ENCODE measurements at places on chromosomes 12 and 14. TPM values are rescaled to one million over a fixed set of nuclear protein-coding genes. Genes with fewer than 3 reads are reported as not detected.

GRCh38 chr12:51677284-51677968, 86.4 kb downstream of the SCN8A start:
- no peak for DNase-seq

GRCh38 chr12:66072135-66072534, 58.4 kb downstream of the LLPH start:
- DNase-seq = no peak

GRCh38 chr14:97382616-97383226, 585.5 kb downstream of the VRK1 start:
- DNase-seq = no peak

DNA sequence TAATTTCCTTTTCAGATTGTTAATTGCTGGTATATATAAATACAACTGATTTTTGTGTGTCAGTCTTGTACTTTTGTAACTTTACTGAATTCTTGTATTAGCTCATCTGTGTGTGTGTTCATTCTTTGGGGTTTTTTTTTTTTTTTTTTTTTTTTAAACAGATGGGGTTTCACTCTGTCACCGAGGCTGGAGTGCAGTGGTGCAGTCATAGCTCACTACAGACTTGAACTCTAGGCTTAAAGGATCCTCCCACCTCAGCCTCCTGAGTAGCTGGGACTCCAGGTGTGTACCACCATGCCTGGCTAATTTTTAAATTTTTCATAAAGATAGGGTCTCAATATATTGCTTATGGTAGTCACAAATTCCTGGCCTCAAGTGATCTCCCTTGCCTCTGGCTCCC, 68.0 kb downstream of the WNK1 start:
- DNase-seq = no peak

PRIM1 gene
- polyA plus RNA-seq = 46.9 TPM

SYNE2 gene
- polyA plus RNA-seq = 120 TPM

HHIPL1 gene
- polyA plus RNA-seq = not detected

Data from CD4-positive, alpha-beta memory T cell (primary cell).